Calu3 (cell line): ENCODE measurements at places on chromosomes 12 and 14. TPM values are rescaled to one million over a fixed set of nuclear protein-coding genes. Genes with fewer than 3 reads are reported as not detected.

DNA sequence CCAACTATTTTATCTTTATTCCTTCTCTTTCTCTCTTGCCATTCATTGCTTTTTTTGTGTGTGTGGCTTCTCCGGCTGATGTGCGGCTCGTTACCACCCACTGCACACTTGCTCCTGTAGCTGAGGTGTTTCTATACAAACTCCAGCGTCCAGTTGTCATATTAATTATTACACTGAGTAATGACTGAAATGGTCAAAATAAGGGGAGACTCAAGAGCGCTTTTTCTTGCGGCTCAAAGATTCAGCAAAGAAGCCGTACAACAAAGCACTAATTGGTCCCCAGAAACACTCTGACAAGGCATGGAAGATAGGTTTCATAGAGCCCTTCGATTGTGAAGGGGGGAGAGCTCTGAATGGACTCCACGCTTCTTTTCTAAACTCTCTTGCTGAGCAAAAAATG, 5.6 kb upstream of the ASCL1 start:
- no peak for DNase-seq

DNA sequence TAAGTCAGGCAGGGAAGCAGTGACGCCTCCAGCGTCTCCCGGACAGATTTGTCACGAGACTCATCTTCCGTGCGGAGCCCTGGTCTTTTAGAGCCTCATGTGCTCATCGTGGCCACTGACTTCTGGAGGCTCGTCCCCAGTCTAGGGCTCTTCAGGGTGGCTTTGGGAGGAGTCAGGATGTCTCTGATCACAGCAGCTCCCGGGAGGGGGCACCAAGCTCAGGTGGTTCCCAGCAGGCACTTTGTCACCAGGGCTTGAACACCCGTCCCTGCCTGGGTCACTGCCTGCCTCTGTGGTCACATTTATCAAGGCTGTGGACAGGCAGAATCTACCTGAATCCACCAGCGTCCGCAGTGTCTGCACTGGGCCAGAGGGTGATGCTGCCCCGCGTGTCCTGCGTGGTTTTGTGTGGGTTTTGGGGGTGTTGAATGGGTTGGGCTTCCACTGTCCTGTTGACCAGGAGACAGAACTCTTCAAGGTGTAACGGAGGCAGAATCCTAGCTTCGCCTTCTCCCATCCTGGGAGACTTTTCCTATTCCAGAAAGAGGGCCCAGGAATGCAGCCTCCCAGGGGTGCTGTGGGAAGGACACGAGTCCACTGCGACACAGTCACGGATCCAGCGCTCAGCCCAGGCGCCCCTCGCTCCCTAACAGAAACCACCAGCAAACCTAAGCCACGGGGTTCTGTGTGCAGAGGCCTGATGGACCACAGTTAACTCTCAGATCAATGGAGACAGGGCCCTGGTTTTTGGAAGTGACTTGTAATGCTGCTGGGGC, 132.3 kb downstream of the ADGRD1 start:
- DNase-seq = peak; percentile 0

Gene FAM90A1
- 0.50 and 0.61 TPM in 2 replicates for total RNA-seq

GRCh38 chr12:32896432-32897280, at the start of gene PKP2:
TSS of gene PKP2 (minus strand) at chr12:32896777. CDS start at chr12:32896731, 46 bp downstream.
- peak; percentile 99 for DNase-seq

DNA sequence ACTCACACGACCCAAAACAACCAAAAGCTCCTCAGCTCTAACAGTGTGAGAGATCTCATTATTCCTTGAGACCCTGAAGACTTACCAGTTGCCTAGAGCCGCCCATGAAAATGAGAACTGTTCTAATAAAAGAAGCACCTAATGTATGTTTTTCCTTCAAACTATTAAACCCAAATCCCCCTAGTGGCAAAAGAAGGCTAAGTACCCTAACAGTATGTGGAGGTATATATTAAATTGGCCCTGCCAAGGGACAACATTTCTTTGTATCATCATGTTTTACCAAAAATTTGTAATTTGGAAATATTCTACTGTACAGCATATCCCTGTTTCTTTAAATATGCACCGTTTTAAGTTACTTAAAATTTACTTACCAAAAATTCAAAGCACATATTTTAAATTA, 38.0 kb upstream of the PPFIA2 start:
- no peak for DNase-seq

- no peak for DNase-seq
Observed at GRCh38 chr14:28102001-28102400, 664.6 kb upstream of the FOXG1 start.

GRCh38 chr14:19878029-19878642, 3.2 kb downstream of the OR4K2 start:
- no peak for DNase-seq

GRCh38 chr12:18567787-18568186, 170.0 kb downstream of the PLCZ1 start:
- no peak for DNase-seq

DNA sequence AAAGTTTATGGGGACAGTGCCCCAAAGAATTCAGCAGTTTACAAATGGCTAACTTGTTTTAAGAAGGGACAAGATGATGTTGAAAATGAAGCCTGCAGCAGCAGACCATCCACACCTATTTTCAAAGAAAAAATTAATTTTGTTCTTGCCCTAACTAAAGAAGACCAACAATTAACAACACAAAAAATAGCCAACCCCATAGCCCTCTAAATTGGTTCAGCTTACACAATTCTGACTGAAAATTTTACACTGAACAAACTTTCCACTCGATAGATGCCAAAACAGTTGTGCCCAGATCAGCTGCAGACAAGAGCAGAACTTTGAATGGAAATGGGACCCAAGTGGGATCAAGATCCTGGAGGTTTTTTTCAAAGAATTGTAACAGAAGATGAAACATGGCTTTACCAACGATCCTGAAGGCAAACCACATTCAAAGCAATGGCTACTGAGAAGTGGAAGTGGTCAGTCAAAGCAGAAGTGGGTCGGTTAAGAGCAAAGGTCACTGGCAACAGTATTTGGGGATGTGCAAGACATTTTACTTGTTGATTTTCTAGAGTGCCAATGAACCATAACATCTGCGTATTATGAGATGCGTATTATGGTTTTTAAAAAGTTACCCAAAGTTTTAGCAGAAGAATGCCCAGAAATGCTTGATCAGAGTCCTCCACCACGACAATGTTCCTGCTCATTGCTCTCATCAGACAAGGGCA, 30.0 kb downstream of the SLC39A9 start:
- DNase-seq = no peak

Gene MAP1LC3B2
- total RNA-seq = 0.91 and 0.97 TPM in 2 replicates

- DNase-seq = no peak
Observed at GRCh38 chr12:3202096-3202495, 124.9 kb downstream of the TSPAN9 start.

Gene CLECL1
- total RNA-seq = not detected in 2 replicates
